ENCODE measurements at places on chromosomes 2 and 18. TPM values are rescaled to one million over a fixed set of nuclear protein-coding genes. Genes with fewer than 3 reads are reported as not detected.

DNA sequence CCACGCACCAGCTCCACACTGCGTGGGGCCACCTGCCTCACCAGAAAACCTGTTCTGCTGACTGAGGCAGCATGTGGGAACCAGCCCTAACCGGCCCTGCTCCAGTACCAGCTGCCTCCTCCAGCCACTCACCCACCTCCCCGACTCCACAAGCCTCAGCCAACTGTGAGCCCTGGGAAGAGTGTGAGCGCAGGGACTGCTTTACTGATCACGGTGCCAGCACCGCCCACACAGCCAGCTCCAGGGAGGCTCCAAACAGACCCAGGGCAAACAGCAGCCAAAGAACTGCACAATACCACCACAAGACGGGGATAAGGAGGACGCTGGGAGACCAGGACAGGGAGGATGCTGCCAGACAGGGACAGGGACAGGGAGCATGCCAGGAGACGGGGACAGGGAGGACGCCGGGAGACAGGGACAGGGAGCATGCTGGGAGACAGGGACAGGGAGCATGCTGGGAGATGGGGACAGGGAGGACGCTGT, 28.4 kb downstream of the EIPR1 start:
- no peaks in the 10 kb centered on the region for H3K4me1 ChIP-seq
- DNase-seq: no peak
- H3K27ac ChIP-seq: peak overlapping the region; percentile 39
- H3K27me3 ChIP-seq: no peaks in the 10 kb centered on the region
- no peak overlapping the region for H3K4me3 ChIP-seq

- DNase-seq: no peak
- H3K27me3 ChIP-seq: no peaks in the 10 kb centered on the region
- H3K36me3 ChIP-seq: no peaks in the 10 kb centered on the region
Observed at GRCh38 chr2:122867941-122868340, 1112.5 kb downstream of the TSN start.

IL1RL2 gene
- not detected for total RNA-seq

GRCh38 chr2:219661955-219662395, 34.5 kb downstream of the SLC4A3 start:
- no peaks in the 10 kb centered on the region for H3K27me3 ChIP-seq
- no peak overlapping the region for H3K4me3 ChIP-seq
- no peaks in the 10 kb centered on the region for H3K4me1 ChIP-seq
- no peaks in the 10 kb centered on the region for H3K36me3 ChIP-seq
- DNase-seq: no peak

LOXHD1 gene
- total RNA-seq: not detected

DNA sequence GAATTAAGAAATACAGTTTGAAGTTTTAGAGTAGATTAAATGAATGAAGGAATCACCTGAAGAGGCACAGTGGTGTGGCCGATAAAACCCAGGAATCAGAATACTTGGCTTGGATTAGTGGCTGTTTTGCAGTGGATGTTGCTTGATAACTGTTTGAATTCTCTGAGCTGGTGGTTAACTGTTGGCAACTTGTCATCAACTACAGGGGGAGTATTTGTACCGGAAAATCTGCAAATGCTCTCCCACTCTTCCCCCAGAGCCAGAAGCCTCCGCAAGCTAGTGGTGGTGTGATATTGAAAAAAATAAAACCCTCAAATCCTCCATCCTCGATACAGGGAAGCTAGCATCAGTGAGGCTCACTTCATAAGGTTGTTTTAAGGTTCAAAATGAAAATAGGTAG, 326.7 kb downstream of the DPP10 start:
- no peak overlapping the region for H3K4me3 ChIP-seq
- H3K4me1 ChIP-seq: no peaks in the 10 kb centered on the region
- no peaks in the 10 kb centered on the region for H3K36me3 ChIP-seq
- no peak overlapping the region for H3K27ac ChIP-seq
- DNase-seq: no peak

DNA sequence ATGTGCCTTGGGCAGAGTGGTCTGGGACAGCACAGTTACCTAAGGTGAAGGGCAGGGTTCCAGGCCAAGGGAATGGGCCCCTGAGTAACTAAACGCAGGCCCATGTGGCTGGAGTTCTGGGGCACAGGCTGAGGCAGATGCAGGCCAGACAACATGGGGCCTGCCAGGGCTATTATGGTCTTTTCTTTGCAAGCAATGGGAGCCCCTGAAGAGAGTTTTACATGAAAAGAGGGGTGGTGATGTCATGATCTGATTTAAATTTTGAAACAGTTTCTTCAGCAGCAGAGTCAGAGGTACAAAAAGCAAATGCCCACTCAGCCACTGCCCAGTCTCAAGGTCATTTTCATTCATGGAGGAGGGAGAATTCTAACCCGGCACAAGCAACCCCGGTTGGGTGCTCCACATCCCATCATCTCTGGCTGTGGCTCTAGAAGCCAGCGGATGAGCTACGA, 5.6 kb downstream of the CHST10 start:
- H3K27me3 ChIP-seq: no peaks in the 10 kb centered on the region
- peaks cover 12% of the 10 kb centered on the region for H3K4me1 ChIP-seq
- DNase-seq: no peak
- H3K4me3 ChIP-seq: no peak overlapping the region
- no peaks in the 10 kb centered on the region for H3K36me3 ChIP-seq
- no peak overlapping the region for H3K27ac ChIP-seq

DNA sequence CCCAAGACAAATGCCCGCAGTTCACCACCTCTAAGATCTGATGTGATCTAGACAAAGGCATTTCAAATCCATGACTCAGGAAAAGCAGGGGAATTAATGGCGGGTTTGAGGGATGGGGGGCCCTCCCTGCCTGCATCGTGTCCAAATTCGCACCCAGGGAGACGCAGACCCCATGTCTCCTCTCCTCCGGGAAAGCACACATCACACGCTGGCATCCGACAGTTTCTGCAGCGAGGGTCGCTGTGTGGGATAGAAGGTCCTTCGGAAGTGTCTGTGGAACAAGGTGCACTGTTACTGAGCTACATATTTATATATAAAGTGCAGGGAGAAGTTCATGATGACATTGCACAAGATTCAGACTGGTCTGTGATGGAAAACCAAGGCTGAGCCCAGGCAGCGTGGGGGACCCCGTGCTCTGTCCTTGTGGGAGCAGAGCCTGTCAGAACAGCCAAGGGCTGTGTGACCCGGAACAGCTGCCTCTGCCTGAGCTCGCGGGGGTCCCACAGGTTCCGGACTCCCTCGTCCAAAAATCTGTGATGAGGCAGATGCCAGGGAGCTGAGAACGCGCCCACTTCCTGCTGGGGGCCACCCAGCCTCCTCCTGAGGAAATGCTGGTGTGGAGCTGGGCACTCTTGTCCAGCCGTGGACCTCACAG, 82.3 kb upstream of the CTDP1 start:
- no peaks in the 10 kb centered on the region for H3K36me3 ChIP-seq
- no peaks in the 10 kb centered on the region for H3K4me1 ChIP-seq
- H3K4me3 ChIP-seq: no peak overlapping the region
- no peak overlapping the region for H3K27ac ChIP-seq

PLEKHH2 gene
- 10.4 TPM for total RNA-seq

DNA sequence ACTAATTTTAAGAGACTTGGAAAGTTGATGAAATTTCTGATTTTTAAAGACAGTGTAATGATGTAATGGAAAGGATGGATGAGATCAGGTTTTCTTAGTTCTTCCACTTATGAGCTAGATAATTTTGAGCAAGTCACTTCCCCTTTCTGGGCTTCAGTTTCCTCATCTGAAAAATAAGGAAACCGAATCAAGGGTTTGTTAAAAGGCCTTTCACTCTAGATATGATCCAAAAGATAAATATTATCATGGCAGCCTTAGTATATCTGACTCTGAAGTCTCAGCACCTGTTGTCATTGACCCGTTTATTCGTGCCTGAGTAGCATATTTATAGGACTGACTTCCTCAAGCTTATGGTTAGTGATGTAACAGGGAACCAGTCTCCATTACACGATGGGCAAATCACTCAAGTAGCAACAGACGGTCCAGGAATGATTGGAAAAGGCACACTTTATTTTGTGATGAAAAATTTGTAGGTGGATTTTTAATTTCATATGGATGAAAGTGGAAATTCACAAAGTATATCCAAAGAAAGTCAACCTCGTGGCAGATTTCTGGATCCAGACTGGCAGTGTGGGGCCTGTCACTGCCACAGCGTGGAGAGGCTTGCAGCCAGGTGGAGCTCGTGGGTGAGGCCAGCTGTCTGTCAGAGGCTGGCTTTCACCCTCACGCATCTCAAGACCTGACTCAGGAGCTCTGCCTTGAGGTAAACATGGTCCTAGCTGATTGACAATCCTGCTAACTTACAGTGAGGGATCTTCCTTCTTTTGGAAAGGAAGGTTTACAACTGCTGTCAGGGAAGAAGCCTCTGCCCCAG, 137.9 kb upstream of the CXCR4 start:
- no peaks in the 10 kb centered on the region for H3K36me3 ChIP-seq
- no peak for DNase-seq
- no peaks in the 10 kb centered on the region for H3K27me3 ChIP-seq
- H3K4me3 ChIP-seq: no peak overlapping the region
- H3K27ac ChIP-seq: no peak overlapping the region
- H3K4me1 ChIP-seq: no peaks in the 10 kb centered on the region

GPC1 gene
- 30.7 TPM for total RNA-seq

DNA sequence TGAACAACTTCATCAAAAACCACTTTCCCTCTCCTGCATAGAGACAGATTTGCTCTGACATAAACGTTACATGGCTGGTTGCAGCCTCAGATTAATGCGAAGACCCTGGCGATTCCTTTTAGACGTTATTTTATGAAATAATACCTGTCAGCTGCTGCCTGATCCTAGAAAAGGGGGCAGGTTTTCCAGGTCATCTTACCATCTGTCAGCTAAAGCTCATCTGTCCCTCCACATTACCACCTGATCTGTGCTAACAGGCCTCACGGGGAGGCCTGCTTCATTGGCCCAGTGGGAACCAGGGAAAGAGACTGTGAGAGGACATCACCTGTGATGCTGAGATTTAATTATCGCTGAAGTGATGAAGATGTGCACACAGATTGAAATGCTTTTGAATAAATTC, 261.0 kb downstream of the ARHGAP15 start:
- no peak overlapping the region for H3K27ac ChIP-seq
- no peaks in the 10 kb centered on the region for H3K27me3 ChIP-seq
- H3K4me3 ChIP-seq: no peak overlapping the region
- no peak for DNase-seq

DNA sequence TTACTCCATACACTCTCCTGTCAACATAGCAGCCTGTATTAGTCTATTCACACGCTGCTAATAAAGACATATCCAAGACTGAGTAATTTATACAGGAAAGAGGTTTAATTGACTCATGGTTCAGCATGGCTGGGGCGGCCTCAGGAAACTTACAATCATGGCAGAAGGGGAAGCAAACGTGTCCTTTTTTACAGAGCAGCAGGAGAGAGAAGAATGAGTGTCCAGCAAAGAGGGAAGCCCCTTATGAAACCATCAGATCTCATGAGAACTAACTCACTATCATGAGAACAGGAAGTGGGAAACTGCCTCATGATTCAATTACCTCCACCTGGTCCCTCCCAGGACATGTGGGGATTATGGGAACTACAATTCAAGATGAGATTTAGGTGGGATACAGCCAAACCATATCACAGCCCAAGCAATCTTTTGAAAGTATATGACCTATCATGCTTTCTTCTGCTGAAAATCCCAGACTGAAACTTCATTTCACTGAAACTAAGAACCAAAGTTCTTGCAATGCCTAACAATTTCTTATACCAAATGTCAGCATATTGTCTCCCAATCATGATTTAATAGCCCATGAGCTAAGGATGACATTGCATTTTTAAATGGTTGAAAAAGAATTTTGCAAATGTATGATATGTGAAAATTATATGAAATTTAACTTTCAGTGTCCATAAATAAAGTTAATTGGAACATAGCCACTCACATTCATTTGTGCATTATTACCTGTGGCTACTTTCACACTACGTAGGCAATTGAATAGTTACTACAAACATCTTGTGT, 686.8 kb upstream of the ZEB2 start:
- no peaks in the 10 kb centered on the region for H3K36me3 ChIP-seq
- no peak overlapping the region for H3K27ac ChIP-seq
- H3K4me1 ChIP-seq: no peaks in the 10 kb centered on the region
- H3K4me3 ChIP-seq: no peak overlapping the region
- no peaks in the 10 kb centered on the region for H3K27me3 ChIP-seq
- DNase-seq: no peak

Measured in body of pancreas (tissue), 4 donors.